Activated naive CD4-positive, alpha-beta T cell treated with Interleukin-2 at 50 U/mL for 16 hours (primary cell): ENCODE measurements at places on chromosomes 16 and 17.
A peak's percentile ranks its signal among the peaks of the same experiment; 100 is the strongest.

DNA sequence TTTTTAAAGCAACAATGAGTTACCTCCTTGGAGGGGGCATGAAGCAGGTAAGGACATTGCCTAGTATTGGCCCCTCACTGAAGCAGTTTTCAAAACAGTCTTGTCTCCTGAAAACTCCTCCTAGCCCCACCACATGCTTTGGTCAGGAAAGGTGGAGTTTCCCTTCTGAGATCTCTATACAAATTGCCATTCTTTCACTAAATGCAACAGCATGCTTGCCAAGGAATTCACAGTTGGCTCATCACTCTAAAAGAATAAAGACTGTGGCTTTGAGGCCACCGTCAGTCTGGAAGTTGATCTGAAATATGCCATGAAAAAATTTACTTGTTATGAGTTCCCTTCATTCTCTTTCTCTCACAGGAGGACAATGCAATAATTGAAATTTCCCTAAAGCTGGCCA is 4.2 kb downstream of the TTC19 start:
- DNase-seq, result no peak

DNA sequence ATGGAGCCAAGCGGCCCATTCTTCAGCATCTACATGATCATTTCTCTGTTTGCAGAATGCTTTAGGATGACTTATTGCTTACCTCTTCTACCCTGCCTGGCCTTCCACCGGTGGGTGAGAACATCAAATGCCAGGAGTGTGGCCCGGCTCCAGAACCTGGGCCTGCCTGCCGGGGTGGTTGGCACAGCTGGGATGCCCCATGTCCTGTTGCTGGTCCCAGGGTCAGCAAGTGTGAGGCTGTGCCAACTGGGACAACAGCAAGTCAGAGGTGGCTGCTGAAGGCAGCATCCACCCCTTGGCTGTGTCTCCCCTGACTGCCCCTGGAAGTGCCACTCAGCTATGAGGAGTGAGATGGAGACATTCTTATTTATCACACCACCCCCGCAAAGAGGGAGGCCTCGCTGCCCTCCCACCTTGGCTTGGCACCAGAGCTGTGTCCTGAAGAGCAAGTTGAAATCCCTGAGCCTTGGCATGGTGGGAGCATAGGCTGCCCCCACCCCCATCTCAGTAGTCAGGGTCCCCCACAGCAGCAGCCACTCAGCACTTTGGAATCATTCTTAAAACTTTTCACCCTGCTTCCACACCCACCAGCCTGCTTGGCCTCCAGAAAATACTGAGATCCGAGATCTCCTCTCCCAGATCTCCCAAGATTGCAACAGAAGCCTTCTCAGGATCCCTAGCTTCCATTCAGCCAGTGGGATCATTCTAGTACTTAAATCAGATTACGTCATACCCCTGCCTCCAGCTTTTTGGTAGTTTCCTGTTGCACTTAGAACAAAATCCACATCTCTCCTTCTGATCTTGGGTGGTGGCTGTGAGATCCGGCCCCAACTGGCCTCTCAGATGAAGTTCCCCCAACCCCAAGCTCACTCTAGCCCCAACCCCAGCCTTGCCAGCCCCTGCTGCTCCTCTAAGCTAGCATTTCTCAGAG is 127.5 kb downstream of the SOCS1 start:
- no peak for DNase-seq

GRCh38 chr17:61158376-61158775 is 241.3 kb upstream of the TBX2 start:
- DNase-seq, result no peak

GRCh38 chr16:69340095-69340644 is 598 bp downstream of the NIP7 start:
- DNase-seq, result no peak

DNA sequence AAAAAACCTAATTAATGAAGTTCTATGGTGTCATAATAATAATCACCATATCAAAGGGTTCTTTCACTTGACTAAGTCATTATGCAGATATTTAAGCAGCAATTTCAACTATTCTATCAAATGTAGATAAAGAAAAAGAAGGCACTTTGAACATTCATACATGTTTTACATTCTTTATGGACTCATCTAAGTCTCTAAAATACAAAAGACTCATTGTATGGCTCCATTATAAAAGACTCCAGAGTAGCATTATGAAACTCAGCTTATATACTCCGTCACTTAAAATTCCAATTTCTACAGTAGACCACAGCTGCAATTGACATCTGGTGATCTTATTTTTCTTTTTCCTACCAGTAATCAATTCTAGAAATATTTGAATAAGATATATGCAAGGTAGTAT is 173.5 kb upstream of the KIF2B start:
- DNase-seq, result no peak

DNA sequence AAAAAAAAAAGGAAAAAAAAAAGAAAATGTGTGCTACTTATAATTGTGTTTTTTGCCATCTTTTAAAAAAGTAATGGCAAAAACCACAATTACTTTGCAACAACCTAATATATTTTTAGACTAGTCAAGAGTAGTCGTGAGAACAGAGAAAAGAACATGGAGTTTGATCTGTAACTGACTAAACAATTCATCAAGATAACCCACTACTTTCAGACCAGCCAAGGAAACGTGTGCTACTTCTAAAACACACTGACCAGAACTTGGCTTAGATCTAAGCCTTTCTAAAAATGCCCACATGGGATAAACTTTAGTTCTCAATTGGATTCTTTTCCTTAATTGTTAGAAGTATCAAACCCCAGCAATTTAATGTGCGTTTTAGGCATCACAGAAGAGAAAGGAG is 616 bp downstream of the PECAM1 start:
- DNase-seq, result no peak

DNA sequence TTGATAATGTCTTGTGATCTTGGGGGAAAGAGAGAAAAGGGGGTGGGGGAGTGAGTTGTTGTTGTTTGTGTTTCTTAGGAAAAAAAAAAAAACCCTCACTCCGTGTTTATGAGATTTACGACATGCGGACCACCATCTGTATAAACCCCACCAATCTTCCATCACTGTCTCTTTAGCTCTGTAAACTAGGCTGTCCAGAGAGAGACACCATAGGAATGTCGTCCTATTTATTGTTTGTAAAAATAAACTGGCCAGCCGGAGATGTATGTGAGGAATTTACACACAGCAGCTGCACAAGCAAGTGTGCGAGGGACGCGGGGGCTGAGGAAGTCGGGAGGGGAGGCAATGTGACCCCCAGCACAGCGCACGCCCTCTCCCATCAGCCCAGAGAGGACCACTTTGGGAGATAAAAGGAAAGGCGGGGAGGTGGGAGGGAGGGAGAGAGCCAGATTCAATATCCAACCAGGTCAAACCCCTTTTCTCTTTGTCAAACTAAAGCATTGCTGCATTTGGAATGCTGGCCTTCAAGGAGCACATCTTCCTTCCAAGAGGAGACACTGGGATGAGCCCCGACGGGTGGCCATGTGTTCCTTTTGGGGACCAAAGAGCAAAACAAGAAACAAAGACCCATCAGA is 136.2 kb upstream of the SALL1 start:
- DNase-seq, result no peak

DNA sequence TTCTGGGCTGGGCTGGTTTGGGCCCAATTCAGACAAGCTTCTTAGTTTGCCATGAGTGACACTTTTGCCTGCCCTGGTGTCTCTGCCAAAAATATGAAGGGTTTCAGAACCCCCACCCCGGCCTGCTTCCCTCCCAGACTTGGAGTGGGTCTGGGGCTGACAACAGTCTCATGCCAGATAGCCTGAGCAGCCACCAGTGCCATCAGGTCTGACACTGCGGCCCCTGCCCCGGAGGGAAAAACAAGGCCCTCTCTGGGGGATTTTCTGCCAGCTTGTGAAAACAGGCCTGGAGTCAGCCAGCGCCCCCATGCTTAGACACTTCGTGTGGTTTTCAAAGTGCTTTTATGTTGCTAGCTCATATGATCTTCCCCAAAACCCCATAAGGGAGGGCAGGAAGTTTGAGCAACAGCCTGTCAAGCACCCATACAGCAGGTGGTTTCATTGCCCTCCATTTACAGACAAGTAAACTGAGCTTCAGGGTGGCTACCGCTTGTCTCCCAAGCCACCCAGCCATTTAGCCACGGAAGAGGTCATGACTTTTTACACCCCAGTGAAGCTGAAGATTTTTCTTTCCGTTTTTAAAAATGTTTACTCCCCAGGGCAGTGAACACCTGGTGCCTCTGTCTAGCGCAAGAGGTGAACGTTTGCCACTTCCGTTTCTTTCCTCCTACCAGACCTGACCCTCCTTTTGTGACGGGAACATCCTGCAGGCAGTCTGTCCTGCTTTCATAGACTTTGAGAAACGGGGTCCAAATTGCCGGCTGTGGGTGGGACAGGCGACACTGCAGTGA is 300.6 kb downstream of the SEC14L1 start:
- DNase-seq, result peak; percentile 80

DNA sequence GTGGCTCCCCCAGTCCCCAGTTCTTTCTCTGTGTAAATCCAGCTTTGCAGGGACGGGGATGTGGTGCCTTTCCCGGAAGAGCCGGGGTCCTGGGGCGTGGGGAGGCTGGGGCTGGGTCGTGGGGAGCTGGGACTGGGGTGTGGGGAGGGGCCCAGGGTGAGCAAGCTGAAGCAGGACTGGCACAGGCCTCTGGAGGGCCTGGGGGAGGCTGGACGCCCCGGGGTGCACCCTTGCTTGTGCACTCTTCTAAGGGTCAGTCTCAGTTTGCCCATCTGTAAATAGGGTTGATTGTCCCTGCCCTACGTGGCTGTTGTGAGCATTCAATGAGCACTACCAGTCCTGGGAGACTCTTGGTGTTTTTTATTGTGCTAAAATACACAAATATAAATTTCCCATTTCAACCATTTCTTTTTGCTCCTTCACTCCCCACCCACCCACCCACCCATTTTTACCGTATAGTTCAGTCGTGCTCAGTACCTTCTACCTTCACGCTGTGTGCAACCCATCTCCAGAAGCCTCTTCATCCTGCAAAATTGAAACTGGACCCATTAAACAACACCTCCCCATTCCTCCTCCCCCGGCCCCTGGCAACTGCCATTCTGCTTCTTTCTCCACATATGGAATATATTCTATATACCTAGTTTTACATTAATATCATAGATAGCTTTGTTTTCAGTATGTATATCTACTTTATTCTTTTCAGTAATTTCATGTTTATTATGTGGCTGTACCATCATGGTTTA is 7.8 kb upstream of the TBC1D3B start:
- DNase-seq, result no peak

- DNase-seq, result peak; percentile 64
Measured at GRCh38 chr17:80195671-80196529, 24.2 kb downstream of the SGSH start.

DNA sequence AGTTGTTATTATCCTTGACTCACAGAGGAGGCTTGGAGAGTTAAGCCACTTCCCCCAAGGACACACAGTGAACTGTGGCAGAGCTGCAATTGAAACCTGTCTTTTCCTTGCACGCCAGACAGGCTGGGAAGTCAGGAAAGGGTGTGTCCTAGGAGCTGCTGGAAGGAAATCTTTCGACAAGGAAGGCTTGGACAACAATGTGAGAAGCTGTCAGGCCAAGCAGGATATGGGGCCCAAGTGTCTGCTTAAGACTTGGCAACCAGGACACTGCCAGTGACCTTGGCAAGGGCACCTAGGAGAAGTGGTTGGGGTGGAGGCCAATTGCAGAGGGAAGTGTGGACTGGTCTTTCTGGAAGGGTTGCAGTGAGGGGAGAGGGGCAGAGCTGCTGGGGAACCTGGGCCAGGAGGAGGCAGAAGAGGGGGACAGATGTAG is 2.1 kb upstream of the CAMKK1 start:
- no peak for DNase-seq

DNA sequence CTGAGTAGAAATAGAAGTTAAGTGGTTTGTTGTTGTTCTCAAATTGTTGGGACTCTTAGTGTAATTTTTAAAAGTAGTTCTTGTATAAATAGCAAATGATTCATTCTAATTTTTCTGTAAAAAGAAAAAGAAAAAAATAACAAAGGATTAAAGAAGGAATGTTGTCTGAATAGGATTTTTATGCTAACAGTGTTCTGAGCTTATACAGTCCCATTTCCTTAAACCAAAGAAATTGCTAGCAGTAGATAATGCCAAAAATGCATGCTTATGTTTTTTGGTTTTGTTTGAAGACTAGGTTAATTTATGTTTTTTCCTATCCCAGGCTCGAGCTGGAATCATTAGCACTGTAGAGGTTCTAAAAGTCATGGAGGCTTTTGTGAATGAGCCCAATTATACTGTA is 44.7 kb upstream of the KPNB1 start:
- DNase-seq, result no peak

- no peak for DNase-seq
Measured at GRCh38 chr17:68334393-68334792, 43.1 kb downstream of the ARSG start.

GRCh38 chr17:41666237-41666641 is 22.4 kb upstream of the EIF1 start:
- DNase-seq, result peak; percentile 76

GRCh38 chr16:79508294-79508693 is 92.2 kb downstream of the MAF start:
- DNase-seq, result no peak

DNA sequence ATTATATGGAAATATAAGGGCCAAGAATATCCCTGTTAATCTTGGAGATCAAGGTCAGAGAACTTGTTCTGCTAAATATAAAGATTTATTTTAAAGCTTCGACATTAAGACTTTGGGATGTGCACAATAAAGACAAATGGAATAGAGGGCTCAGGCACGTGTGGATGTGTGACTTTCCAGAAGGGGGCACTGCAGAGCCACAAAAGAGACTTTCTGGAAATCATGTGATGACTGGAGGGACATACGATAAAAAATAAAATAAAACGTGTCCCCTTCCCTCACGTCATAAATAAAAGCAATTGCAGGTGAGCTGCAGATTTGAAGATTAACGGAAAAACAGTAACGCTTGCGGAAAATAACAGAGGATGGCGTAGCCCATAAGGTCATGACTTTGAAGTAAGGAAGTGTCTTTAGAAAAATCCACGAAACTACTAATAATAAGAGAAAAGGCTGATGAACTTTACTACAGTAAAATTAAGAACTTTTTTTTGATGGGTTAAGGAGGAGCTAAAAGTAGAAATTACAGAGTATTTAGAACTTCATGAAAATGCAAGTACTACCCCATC is 9.4 kb upstream of the ENGASE start:
- DNase-seq, result peak; percentile 64

- peak; percentile 88 for DNase-seq
Measured at GRCh38 chr17:50345432-50346312, at the start of gene XYLT2. XYLT2 (plus strand) TSS chr17:50346126; CDS start chr17:50346141, 15 bp downstream.

DNA sequence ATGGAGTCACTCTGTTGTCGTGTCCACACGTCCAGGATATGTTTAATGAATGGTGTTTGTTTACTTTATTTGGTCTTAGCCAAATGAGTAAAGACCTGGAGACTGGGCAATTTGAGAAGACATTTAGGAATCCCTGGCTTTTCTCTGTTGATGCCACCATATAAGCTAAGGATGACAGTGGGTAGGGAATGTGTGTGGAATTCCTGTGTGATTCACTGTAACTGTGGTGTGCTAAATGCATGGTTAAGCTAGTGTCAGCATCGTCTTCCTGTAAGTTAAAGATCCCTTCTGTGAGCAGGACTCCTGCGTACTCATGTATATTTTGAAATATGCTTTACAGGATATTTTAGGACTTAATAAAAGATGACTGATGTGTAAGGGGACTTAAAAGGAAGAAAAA is 26.4 kb downstream of the GOSR1 start:
- DNase-seq, result no peak

GRCh38 chr16:67391424-67392300 is 1.6 kb downstream of the TPPP3 start:
- no peak for DNase-seq

- no peak for DNase-seq
Measured at GRCh38 chr17:75316253-75316652, 27.0 kb upstream of the SLC25A19 start.
